ENCODE measurements at places on chromosomes 2 and 18.

- DNase-seq, result peak; percentile 23
Measured at GRCh38 chr2:172489681-172490080, 62.3 kb downstream of the ITGA6 start.

DNA sequence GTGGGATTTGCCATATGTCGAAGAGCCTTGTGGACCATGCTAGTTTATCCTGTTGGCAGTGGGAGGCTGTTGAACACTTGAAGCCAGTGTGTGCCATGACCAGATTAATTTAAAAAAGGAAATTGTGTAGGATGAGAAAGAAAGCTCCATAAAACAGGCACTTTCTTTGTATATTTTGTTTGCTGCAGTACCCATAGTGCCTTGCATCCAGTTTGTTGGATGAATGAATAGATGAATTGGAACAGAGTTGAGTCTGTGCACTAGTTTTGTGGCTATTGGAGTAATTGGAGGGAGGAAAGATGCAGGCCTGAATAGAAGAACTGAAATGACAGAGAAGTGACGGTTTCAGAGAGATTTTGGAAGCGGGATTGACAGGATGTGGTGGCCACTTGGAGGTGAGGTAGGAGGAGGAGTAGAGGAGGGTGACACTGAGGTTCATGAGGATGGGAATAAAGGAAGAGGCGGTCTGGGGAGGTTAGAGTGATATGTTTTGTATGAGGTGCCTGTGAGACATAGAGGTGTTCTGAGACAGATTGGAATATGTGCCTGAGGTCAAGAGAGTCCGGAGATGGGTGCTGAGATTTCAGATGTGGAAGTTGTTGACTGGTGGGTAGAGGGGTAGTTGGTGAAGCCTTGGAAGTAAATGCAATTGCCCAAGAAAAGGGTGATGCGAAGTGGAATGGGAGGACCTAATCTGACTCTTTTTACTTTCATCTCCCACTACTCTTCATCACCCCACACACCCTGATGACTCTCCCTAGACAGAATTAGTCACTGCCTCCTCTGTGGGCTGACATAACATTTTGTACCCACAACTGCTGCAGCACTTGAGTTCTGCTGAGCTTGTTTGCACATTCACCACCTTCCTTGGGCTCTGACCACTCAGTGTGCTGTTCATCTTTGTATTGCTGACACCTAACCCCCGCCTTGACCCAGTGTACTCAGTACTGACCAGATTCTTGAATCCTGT, 5.1 kb downstream of the DGUOK start:
- peak; percentile 39 for DNase-seq

- no peak for DNase-seq
Measured at GRCh38 chr2:105739426-105739825, 5.3 kb upstream of the NCK2 start.

DNA sequence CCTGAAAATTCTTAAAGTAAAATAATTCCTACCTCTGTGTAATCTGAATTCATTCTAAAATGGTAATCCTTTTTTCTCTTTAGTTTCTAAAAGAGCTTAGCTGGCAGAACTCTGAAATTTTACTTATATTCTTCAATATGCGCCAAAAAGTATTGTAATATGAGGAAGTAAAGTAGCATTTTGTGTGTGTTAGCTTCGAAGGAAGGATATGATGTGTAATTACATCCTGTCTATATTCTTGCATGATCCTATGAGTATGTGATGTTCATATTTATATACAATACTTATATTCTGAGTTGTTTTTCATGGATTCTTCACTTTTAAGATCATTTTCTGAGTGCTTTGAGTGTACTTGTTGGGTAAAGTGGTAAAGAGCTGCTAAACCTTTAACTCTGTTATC, 402.9 kb upstream of the PKDCC start:
- DNase-seq, result no peak

- no peak for DNase-seq
Measured at GRCh38 chr18:79798346-79798998, 734 bp downstream of the KCNG2 start.

DNA sequence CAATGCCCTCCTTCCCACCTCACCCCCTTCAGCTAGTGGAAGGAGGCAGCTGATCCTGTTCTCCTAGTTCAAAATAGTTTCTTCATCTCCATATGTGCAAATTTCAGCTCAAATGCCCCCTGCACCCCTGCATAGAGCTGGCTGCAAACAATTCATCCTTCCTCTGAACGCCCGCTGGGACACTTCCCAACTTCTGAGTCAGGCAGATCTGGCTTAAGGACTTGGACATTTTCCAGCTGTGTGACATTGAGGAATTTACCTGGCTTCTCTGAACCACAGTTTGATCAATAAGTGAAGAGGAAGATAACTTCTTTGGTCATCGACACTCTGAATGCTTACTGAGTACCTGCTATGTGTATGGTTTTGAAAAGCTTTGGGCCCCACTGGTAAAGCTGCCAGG, 23.5 kb downstream of the PTGR3 start:
- no peak for DNase-seq

DNA sequence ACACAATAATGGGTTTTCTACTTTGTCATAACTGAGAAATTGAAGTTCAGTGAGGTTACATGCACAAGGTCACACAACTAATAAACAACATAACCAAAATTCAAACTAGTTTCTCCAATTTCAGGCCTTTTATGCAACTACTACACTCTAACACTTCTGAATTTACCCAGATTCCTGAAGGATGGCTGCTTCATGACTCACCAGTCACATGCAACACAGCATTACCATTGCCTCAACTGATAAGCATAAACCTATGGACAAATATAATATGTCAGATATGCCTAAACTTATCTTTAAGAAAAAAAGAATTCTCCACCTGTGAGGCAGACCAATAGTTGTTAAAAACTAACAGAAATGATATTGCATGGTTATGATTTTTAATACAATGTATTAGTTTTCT, 586.5 kb upstream of the SLC8A1 start:
- peak; percentile 47 for DNase-seq

DNA sequence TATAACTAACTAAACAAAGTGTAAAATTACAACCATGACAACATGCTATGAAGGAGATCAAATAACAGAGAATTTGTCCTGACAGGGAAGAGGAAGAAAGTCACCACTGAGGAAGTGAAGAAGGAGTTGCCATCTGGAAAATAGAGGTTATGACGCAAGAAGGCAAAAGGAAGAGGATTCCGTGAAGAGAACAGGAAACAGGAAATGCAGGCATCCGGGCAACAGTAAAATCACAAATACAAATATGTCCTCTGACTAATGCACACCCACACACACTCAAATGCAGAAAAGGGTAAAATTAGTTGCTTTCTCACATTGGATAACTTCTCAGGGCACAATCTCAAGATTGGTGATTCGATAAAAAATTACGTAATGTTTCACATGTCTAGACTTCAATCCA, 278.4 kb downstream of the TMX3 start:
- no peak for DNase-seq

DNA sequence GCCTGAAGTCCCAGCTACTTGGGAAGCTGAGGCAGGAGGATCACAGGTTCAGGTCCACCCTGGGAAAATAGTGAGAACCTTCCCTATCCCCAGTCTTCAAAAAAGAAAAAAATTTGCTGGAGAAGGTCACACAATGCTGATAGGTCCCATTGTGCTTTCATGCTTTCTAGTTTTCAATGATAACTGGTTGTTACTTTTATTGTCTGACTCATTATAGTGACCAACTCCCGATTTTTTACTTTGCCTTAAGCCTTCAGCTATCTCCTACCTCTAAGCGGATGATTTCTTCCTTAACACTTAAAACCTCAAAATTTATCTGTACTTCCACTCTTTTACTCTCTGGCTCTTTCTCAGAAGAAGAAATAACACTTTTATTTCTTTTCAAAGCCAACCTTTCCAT, 17.3 kb downstream of the MSH2 start:
- DNase-seq, result no peak

- no peak for DNase-seq
Measured at GRCh38 chr2:212832211-212833195, 293.9 kb upstream of the ERBB4 start.

DNA sequence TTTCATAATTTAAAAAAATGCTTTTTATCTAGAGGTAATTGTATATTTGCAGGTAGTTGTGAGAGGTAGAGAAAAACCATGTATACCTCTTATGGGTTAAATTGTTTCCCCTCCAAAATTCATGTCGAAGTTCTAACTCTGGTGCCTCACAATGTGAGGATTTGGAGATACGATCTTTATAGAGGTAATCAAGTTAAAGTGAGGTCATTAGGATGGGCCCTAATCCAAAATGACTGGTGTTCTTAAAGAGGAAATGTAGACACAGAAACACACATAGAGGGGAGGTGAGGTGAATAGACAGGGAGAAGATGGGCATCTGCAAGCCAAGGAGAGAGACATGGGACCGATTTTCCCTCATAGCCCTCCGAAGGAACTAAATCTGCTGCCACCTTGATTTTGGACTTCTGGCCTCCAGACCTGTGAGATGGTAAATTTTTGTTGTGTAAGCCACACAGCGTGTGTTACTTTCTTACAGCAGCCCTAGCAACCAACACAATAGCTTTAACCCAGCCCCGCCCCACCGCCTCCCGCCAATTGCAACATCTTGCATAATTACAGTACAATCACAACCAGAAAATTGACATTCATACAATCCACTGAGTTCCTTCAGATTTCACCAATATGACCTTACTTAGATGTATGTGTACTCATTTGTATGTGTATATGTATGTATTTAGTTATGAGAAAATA, 208.9 kb downstream of the MIB1 start:
- DNase-seq, result no peak

GRCh38 chr2:14735696-14736095, 103.2 kb downstream of the LRATD1 start:
- DNase-seq, result no peak

- DNase-seq, result no peak
Measured at GRCh38 chr2:80454628-80455027, 150.1 kb upstream of the LRRTM1 start.

DNA sequence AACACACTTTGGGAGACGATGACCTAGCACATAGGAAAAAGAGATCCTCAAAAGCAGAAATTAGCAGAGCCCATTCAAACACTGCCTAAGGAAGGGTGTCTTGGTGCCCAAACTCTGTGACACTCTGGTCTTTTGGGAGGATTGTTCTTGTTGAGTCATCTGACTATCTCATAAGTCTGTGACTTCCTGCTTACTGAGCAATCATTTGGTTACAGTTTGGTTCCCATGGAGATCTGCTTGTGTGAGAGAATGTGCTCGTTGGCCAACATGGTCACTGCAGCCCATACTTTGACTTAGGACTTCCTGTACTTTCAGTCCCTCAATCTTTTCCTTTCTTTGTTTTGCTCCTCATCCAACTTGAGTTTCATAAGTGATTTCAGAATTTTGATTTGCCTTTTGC, 602.9 kb downstream of the NYAP2 start:
- peak; percentile 81 for DNase-seq

GRCh38 chr2:42923580-42924417, 131.4 kb upstream of the HAAO start:
- DNase-seq, result peak; percentile 68

DNA sequence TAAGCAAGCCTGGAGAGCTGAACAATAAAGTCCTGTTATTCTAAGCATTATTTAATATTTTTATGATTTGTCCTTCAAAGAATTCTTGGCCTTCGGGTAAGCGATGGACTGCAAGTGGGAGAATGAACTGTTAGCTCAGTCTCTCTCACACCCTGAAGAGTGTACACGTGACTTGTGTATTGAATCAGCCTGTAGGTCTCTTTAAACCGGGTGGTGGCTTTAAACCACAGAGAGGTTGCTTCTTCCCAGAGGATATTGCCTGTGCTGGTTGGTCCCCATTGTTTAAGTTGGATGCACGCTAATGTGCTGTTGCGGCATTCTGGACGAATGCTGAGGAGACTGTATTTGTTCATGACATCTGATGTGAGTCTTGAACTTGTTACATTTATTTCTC, 183.3 kb downstream of the LTBP1 start:
- no peak for DNase-seq

DNA sequence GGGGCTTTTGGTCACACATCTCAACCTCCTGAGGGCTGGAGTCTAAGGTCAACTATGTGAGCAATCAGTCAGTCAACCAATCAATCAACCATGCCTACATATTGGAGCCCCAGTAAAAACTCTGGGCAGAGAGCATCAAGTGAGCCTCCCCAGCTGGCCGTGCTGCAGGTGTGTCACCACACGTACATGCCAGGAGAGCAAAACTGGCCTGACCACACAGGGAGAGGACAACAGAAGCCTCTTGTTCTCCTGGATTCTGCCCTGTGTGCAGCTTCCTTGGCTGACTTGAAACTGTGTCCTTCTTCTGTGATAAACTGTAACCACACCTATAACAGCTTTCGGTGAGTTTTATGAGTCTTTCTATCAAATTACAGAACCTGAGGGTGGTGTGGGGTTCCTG, 25.9 kb downstream of the GPR35 start:
- DNase-seq, result no peak

GRCh38 chr2:38129481-38129880, 53.5 kb upstream of the CYP1B1 start:
- no peak for DNase-seq

- DNase-seq, result peak; percentile 70
Measured at GRCh38 chr18:45771587-45772480, 47.9 kb downstream of the SLC14A1 start.

- DNase-seq, result no peak
Measured at GRCh38 chr18:51390702-51391101, 193.2 kb upstream of the MEX3C start.

GRCh38 chr2:181241797-181242196, 215.4 kb upstream of the ITGA4 start:
- DNase-seq, result no peak

GRCh38 chr2:119719261-119719627, 40.2 kb downstream of the TMEM177 start:
- DNase-seq, result no peak

Measured in fibroblast of skin of right quadriceps (primary cell).